Occipital lobe (tissue), 3 donors: ENCODE measurements at places on chromosomes 1 and 21. TPM values are rescaled to one million over a fixed set of nuclear protein-coding genes. Genes with fewer than 3 reads are reported as not detected.

Gene PDPN
- 5.9 TPM for total RNA-seq

Gene NLRP3
- 1.4 TPM for total RNA-seq

- no peak for DNase-seq
Observed at GRCh38 chr1:79895573-79895972, 889.0 kb upstream of the ADGRL4 start.

Gene NPR1
- 0.16 TPM for total RNA-seq

Gene UBE4B
- 35.4 TPM for total RNA-seq

GRCh38 chr1:17290553-17290952 is 17.4 kb upstream of the PADI4 start:
- DNase-seq = no peak

Gene CHRM3
- 38.8 TPM for total RNA-seq

DNA sequence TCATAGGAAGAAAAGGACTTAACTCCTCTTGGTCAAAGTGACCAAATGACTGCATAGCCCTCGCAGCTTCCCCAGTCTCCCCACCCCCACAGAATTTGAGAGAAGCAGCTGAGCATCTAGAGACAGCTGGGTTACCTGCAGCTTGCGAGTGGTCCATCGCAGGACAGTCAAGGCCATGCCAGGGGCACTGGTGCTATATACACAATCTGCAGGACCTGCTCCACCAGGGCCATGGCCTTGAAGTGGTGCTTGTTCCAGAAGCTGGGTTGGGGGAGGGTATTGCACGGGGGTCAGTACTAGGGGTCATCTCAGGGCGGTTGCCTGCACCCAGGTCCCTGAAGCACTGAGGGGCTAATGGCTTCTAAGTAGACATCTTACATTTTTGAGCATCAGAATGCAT is 10.4 kb downstream of the MRTO4 start:
- DNase-seq = no peak

DNA sequence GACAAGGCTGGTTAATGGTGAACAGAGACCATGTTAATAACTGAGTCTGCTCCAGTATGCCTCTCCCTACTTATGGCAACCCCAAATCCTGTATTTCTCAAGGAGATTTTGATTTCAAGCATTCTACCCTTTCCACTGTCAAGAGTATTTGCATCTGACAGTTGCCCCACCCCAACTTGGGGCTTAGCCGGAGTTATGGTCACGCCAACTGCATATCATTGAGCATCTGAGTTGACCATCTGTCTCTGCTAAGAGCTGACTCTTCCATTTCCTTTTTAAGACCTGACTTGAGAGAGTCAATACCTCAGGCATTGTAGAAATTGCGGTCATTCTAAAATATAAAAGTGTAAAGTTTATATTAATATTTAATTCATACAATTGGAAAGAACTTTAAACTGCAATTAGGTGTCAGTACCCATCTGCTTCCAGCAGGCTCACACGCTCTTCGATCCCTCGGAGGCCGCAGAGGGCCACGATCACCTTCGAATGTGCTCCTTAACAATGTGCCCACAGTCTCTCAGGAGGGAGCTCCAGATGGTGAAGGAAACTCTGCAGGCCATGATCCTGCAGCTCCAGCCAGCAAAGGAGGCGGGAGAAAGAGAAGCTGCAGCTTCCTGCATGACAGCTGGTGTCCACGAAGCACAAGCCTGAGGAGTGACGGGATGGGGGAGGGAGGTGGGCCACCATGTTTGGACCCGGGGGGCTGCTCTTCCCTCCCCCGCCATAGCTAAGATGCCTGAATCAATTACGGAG is 409.8 kb downstream of the DISC1 start:
- no peak for DNase-seq
